ENCODE measurements at places on chromosomes 6 and 20. TPM values are rescaled to one million over a fixed set of nuclear protein-coding genes. Genes with fewer than 3 reads are reported as not detected.
A peak's percentile ranks its signal among the peaks of the same experiment; 100 is the strongest.

DNA sequence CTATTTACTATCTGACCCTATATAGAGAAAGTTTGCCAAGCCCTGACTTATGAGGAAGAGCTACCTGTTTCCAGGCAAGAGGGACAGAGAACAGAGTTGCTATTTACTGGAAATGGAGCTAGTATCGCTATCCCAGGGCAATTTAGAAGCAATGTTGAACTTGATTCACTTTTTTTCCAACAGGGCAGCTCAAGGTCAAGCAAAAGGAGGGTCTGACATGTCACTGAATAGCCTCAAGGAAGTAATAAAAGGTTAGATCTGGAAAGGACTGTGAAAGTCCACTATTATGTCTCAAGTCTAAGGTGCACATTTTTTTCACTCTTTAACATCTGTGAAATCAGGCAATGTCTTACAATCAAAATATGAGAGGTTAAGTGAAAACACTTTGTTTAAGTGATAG, 84.4 kb downstream of the CLIC5 start:
- no peak for DNase-seq

The GTSF1L gene
- total RNA-seq: not detected

DNA sequence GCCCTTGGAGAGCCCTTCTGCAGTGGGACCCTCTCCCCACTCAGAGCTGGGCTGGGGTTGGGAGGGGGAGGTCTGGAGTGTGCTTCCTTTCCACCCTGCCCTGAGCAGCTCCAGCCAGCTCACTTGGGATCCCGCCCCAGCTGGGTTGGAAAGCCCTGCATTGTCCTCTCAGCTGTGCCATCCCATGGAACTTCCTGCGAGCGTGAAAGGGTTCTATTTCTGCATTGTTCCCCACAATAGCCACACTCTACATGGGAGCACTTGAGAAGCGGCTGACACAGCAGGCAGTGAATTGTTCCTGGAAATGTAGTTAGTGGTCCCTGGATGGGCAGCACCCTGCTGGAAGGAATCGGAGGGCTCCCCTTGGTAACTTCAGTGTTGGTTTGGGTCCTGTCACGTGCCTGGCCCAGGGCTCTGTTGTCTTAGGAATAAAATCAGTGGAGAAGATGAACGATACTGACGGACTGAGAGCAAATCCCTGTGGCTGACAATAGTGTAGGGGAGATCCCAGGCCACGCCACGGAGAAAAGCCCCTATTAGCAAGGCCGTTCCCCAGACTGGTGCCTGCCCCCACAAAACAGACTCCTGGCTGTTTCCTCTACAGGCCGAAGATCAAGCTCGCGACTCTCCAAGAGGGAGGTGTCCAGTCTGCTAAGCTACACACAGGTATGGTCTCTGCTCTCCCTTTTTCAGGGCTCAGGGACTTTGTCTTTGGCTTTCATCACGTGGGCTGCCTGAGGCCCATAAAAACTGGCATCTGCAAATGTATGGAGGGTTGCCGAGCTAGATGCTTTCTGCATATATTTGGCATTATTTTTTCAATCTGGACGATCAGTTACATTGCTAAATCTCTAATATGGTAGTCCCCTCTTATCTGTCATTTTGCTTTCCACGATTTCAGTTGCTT, 18.8 kb downstream of the DNMT3B start:
- no peak for DNase-seq

DNA sequence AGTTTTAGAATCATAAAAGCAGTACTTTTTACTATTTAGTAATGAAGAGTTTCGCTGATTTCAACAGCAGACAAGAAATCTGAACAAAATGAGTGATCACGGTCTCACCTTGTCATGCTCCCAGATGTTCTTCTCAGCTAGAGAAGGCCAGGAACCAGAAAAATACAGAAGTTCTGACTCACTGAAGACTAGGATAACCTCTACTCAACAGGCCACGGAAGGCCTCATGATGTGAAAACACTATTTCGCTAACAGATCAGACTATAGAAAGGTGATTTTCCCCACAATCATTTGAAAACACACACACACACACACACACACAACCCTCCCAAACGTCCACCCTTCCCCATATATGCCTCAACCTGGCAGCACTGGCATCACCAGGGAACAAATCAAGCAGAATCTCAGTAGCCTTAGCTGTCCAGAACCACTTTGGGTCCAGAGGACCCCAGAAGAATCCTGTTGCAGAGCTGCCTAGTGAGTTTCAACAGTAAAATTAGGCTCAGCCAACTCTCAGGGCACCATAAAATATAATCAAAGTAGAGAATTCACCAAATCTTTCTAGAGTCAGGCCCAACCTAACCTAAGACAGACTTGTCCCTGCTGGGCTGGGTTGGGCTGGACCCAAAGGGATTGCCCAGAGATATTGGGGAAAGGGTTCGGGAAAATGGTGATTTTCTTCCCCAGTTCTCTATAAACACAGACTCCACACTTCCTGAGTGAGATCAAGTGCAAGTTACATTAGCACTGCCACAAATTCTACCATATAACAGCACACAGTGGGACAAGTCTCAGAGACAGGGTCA, 7.9 kb downstream of the EXOC2 start:
- no peak for DNase-seq

The CRNKL1 gene
- total RNA-seq: 12.8 TPM

GRCh38 chr6:112827793-112828192, 480.7 kb downstream of the RFPL4B start:
- peak; percentile 46 for DNase-seq

DNA sequence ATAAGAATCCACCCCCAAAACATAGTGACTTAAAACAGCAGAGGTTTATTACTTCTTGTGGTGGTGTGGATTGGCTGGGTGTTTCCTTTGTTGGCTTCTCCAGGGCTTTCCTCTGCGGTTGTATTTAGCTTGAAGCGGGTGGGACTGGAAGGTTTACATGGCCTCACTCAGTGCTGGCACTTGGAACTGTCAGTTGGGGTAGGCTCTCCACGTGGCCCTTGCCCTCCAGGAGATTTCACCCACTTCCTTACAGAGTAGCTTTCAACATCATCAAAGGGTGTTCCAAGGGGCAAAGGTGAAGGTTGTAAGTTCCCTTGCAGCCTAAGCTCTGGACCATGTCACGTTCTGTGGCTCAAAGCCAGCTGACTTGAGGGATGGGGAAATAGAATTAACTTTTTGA, 32.5 kb upstream of the NKX2-2 start:
- DNase-seq: no peak

- no peak for DNase-seq
Observed at GRCh38 chr6:106470316-106470715, 109.8 kb downstream of the CRYBG1 start.

The HEY2 gene
- total RNA-seq: 2.1 TPM

The HCRTR2 gene
- total RNA-seq: not detected

Measured in left cardiac atrium (tissue), 4 donors.